ENCODE measurements at places on chromosomes 13 and 19.

GRCh38 chr13:51112771-51113170, 1.7 kb upstream of the C13orf42 start:
- DNase-seq: no peak

GRCh38 chr19:16113727-16114126, 2.0 kb downstream of the RAB8A start:
- no peak for DNase-seq

- no peak for DNase-seq
Measured at GRCh38 chr13:20775961-20776360, 2.2 kb upstream of the EEF1AKMT1 start.

GRCh38 chr13:94764576-94765321, 52.4 kb upstream of the SOX21 start:
- DNase-seq: no peak

- DNase-seq: no peak
Measured at GRCh38 chr13:39641645-39642044, 13.8 kb upstream of the COG6 start.

GRCh38 chr19:2043251-2043641, 7.8 kb downstream of the MKNK2 start:
- no peak for DNase-seq

GRCh38 chr13:106088085-106088484, 447.4 kb downstream of the EFNB2 start:
- DNase-seq: no peak

Data from tongue (tissue), 3 donors.